ENCODE measurements at places on chromosomes 16 and 17.

DNA sequence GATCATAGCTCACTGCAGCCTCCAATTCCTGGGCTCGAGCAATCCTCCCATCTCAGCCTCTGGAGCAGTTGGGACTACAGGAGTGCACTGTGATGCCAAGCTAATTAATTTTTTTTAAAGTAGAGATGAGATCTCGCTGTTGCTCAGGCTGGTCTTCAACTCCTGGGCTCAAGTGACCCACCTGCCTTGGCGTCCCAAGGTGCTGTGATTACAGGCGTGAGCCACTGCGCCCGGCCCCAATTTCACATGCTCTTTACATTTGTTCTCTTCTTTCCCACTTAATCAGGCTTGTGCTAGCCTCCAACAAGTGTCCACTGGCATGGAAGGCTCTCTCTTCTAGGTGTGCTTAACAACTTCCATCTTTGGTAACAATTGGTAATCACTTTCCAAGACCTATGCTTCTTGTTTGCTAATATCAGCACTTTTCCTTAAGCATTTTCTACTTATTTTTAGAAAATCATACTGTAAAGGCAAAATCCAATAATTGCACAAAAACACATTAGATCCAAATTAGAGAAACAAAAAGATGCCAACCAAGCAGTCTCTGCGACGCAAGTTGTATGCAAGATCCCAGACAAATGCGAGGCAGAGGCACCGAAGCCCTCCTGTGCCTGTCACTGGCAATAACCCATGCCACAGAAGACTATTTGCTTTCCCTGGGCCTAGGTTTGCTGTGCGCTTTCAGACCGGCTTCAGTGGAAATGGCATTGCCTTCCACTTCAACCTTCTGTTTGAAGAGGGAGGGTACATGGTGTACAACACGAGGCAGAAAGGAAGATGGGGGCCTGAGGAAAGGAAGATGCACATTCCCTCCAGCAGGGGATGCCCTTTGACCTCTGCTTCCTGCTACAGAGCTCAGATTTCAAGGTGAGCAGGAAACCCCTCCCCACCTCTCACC, 52.6 kb downstream of the NOS2 start:
- DNase-seq = no peak

DNA sequence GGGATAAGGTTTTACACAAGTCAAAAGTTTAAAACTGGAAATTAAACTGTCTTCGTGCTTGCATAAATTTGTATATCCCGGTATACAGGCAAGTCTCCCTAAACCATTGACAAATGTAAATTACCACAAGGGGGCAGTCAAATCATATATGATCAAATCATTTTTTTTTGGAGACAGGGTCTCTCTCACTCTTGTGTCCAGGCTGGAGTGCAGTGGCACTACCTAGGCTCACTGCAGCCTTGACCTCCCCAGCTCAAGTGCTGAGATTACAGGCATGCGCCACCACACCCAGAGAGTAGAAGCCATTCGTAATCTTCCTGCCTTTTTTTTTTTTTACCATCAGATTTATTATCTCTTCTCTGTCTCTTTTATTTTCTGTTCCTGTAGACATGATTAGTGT, 18.5 kb downstream of the TOP2A start:
- no peak for DNase-seq

- DNase-seq = no peak
These were observed 62.4 kb upstream of the TBX2 start for GRCh38 chr17:61337290-61337689.

DNA sequence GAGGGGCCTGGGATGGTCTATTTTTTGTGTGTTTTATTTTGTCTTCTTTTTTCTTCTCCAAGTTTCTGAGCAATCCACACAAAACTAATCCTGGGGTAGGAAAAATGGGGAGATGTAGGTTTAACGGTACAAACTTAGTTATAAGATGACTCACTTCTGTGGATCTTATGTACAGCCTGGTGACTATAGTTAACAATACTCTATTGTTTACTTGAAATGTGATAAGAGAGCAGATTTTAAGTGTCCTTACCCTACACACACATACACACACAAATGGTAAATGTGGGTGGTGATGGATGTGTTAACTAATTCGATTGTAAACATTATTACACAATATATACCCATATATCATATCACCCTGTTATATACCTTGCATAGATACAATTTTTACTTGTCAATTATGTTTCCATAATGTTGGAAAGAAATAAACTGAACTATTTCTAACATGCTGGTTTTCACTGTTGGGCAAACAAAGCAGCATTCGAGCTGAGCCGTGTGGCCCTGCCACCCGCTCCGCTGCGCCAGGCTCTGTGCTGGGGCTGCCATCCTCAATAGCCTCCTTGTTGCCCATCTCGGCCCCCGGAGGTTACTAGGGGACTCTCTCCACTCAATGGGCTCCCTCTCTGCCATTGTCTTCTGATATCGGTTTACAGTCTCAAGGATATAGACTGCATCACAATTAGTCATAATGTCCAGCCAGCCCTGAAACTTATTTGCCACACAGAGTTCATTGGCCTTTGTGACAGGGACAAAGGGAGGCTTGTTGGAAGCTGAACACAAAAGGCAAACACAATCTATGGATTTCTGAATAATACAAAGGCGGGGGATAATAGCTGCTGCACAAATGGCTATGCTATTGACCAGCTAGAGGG, 380.3 kb upstream of the MAF start:
- DNase-seq = no peak

GRCh38 chr17:80603396-80603795, 58.8 kb downstream of the RPTOR start:
- no peak for DNase-seq
